Renal cortical epithelial cell (primary cell): ENCODE measurements at places on chromosomes 13 and 19. TPM values are rescaled to one million over a fixed set of nuclear protein-coding genes. Genes with fewer than 3 reads are reported as not detected.

The ZNF560 gene
- total RNA-seq: 0.15 and 0.35 TPM in 2 replicates

The CABP5 gene
- total RNA-seq: not detected in 2 replicates

The SLITRK5 gene
- total RNA-seq: under 0.01 and 0.20 TPM in 2 replicates

The NPAS1 gene
- 0.52 and 0.55 TPM in 2 replicates for total RNA-seq

The PVR gene
- 230 and 248 TPM in 2 replicates for total RNA-seq

The ZNF177 gene
- total RNA-seq: 4.3 TPM in 1 of 2 replicates, not detected in the other

The ZSCAN4 gene
- not detected in 2 replicates for total RNA-seq

The NECTIN2 gene
- total RNA-seq: 119 and 183 TPM in 2 replicates

The ZNF844 gene
- 3.1 and 11.7 TPM in 2 replicates for total RNA-seq

The FCER2 gene
- total RNA-seq: not detected in 2 replicates

The ZNF723 gene
- not detected in 2 replicates for total RNA-seq

The KASH5 gene
- not detected in 2 replicates for total RNA-seq

The PROZ gene
- not detected in 2 replicates for total RNA-seq

The APOE gene
- 14.8 and 38.3 TPM in 2 replicates for total RNA-seq

The PCDH8 gene
- total RNA-seq: 0.05 TPM in 1 of 2 replicates, not detected in the other

The ZNF813 gene
- total RNA-seq: 5.4 and 11.7 TPM in 2 replicates

The NFIX gene
- total RNA-seq: 10.1 and 40.7 TPM in 2 replicates

The KLK4 gene
- not detected in 2 replicates for total RNA-seq

The FFAR1 gene
- total RNA-seq: not detected in 2 replicates

GRCh38 chr13:100230769-100231149 is 141.9 kb downstream of the PCCA start:
- DNase-seq: no peak

- peak; percentile 53 for DNase-seq
Observed at GRCh38 chr13:109271555-109272541, 514.5 kb downstream of the IRS2 start.

GRCh38 chr13:95235974-95236373 is 65.3 kb downstream of the ABCC4 start:
- no peak for DNase-seq

DNA sequence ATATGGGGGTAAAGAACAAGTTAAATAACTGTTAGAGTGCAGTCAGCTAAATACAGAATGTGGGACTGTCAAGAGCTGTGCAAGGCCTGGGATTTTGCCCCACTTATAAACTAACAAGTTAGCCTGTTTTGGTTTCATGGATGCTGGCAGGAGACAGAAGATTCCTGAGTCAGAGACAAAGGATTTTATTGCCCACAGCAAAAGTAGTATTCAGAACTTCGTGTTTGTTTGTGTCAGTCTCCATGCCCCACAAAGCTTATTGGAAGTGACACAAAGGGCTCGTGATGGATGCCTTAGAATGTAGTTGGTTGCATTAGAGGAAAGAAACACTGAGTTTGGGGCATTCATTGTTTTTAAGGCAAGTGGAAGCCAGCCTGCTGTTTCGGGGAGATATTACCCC is 22.2 kb upstream of the SPRYD7 start:
- DNase-seq: no peak

GRCh38 chr13:76769271-76769791 is 116.9 kb downstream of the KCTD12 start:
- no peak for DNase-seq

DNA sequence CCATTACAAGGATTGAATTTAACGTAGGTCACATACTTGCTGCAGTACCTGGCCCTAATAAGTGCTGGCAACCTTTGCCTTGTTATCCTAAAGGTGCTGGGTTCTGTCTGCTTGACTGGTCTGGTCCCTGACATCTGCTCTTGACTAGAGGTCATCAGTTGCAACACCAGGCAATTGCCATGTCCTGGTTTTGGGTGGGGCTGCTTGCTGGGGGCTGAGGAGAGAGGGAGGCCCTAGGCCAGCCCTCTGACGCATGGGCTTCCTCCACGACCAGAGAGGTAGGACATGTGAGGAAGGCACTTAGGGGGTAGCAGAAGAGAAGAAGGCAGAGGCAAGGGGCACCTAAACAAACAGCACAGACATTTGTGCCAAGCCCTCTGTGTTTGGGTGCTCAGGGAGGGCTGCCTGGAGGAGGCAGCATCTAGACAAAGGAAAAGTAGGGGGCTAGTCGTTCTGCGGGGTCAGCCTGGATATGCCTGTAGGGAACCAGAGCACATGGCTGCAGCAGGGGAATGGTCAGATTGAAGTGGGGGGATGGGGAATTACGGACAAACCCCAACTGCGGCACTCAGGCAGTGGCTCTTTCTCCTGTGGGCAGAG is 21.7 kb downstream of the VSTM2B start:
- no peak for DNase-seq

GRCh38 chr19:2732157-2732725 is 7.6 kb downstream of the SLC39A3 start:
- DNase-seq: no peak

GRCh38 chr13:40139896-40140520 is 484.5 kb downstream of the COG6 start:
- no peak for DNase-seq

GRCh38 chr19:1136621-1137317 is 33.0 kb downstream of the GPX4 start:
- DNase-seq: no peak

DNA sequence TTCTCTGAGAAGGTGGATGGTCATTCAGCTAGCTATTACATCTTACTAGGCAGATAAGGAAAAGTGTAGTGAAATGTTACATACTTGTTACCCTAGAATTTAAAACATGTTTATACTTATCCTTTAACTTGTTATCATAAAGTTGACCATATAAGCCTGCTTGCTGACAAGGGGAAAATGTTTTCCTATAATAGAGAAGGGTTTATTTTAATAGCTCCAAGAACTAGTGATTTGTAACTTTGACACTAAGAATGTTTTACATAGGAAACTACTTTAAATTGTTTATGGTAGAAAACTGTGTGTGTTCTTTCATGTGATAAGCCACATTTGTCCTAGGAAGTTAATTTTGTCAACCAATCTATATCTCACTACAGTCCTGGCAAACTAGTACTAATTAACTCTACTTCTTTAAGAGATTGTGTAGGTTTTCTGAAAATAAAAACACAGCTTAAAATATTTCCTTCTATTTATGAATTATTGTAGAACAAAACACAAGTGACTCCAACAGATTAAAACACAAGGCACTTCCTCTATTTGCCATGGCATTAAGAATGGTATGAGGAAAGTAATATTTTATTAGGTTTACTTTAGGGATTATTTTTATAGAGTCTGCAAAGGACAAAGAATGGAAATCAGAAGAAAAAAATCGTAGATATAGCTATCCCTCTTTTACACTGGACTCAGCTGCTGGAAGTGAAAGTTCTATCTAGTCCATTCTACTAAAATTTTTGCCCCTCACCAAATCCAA is 233.3 kb upstream of the NBEA start:
- DNase-seq: no peak

DNA sequence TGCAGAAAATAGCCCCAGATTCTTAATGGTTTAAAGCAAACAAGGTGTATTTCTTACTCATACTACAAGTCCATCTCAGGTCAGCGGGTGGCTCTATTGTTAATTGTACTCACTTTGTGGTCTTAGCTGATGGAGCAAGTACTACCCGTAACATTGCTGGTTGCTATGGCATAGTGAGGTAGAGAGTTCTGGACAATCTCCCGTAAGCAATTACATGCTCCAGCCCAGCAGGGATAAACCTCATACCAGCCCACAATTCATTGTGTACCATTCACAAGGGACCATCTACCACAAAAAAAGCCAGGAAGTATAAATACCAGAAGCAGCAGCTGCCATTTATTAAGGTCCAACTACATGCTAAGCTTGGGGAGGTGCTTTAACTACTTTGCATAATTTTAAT is 167.1 kb downstream of the PCDH9 start:
- DNase-seq: peak; percentile 61

DNA sequence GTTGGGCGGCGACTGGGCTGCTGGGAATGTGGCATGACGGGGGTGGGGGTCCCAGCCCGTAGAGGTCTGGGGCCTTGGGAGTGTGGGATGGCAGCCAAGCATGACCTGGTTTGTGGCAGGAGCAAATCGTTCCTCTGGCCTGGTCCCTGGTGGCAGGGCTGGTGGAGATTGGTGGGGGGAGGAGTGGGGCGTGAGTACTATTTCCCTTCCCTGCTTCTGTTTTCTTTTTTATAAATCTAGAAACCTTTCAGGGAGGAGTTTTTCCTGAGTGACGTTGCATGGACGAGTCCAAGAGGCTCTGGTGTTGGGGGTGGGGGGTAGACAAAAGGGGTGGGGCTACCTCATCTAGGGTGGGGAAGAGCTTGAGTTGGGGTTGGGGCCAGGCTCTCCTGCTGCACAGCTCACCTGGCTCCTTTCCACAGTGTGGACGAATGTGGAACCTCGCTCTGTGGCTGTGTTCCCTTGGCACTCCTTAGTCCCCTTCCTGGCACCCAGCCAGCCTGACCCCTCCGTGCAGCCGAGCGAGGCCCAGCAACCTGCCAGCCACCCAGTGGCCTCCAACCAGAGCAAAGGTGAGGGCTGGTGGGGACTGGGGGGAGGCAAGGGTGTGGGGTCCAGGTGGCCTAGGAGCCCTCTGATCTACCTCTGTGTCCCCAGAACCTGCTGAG is 15.4 kb upstream of the PRR19 start:
- peak; percentile 40 for DNase-seq

- peak; percentile 62 for DNase-seq
Observed at GRCh38 chr19:6556480-6557195, 25.8 kb downstream of the TNFSF9 start.

DNA sequence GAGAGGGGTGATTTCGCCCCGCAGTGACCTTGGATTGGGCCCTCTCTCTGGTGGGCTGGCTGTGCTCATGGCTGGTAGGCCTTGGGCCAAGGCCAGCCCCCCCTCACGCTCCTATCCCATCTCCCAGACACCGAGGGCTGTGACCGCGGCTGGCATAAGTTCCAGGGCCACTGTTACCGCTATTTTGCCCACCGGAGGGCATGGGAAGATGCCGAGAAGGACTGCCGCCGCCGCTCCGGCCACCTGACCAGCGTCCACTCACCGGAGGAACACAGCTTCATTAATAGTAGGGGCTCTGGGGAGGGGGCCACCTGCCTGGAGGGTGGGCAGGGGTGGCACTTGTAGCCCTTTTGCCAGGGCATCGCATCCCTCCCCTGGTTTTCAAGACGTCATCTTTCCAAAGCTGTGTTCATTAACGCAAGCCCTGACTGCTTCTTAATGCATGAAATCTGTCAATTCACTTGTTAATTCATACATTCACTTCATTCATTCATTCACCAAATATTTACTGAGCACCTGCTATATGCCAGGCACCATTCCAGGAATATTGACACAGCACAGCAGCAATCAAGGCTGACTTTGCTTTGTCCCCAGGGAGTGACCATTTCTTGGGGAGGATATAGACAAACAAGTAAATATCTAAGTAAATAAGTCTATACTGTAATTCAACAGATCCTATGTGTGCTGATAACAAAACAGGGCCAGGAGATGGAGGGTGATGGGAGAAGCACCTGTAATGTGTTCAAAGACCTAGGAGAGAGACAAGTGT is 26.6 kb downstream of the NCAN start:
- DNase-seq: no peak

DNA sequence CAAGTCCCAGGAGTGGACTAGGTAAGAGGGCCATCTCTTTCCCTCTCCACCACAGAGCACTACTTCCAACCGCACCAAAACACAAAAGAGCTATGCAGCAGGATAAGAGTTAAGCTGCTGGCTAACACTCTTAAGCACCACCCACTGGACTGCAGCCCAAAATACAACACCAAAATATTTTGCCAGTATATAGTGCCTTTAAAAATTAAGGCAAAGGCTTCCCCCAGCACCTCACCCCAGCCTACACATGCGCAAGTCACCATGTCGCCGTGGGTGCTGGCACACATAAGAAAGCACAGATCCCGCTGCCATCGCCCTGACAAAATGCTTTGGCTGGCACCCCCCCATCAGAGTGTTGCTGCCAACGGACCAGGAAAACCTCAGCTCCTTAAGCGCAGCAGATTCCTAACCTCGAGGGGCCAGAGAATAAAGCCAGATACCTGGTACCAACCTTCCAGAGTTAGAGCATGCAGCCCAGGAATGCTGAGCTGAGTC is 608.3 kb downstream of the PCDH17 start:
- DNase-seq: no peak

- DNase-seq: no peak
Observed at GRCh38 chr13:39044536-39044935, 6.3 kb downstream of the NHLRC3 start.

- no peak for DNase-seq
Observed at GRCh38 chr19:19276386-19276785, 3.3 kb upstream of the TM6SF2 start.

DNA sequence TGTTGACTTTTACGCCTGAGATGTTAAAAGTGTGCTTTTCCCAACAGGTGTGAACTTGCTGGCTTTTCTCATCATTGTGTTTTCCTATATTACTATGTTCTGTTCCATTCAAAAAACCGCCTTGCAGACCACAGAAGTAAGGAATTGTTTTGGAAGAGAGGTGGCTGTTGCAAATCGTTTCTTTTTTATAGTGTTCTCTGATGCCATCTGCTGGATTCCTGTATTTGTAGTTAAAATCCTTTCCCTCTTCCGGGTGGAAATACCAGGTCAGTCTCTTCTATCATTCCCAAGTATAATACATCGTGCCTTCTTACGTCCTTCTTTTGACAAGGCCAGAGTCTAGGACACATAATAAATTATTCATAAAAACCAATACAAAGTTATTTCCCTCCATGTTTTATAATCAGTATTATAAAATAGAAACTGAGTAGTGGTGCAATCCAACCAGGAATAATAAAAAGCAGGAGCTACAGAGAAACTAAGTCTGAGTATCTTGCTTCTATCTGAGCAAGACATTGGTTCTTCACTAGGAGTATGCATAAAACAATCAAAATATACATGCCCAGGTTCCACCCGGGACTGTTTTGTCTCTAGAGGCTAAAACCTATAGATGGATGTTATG is 57.9 kb downstream of the RXFP2 start:
- DNase-seq: peak; percentile 36

DNA sequence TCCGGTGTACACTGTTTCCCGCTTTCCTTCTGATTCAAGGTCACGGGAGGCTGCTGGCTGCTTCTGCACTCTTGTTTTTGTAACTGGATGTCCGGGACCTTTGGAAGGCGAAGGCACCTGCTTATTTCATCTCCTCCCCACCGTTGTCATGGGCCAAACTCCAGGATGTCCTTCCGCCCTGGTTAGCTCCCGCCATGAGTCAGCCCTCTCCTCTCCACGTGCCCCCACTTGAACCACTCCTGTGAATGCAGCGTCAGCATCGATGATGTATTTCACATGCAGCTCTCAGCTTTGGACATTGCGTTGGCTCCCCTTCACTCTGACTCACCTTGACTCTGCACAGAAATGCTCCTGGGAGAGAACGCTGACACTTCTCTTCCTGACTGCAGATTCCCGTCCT is 5.5 kb upstream of the GALP start:
- peak; percentile 90 for DNase-seq

- peak; percentile 47 for DNase-seq
Observed at GRCh38 chr13:46554951-46555350, 2.0 kb downstream of the LRCH1 start.

- no peak for DNase-seq
Observed at GRCh38 chr13:92346046-92346445, 880.6 kb upstream of the GPC6 start.

GRCh38 chr13:74243637-74244526 is 109.7 kb upstream of the KLF12 start:
- DNase-seq: no peak
